M059J (cell line): ENCODE measurements at places on chromosomes 1 and 21. TPM values are rescaled to one million over a fixed set of nuclear protein-coding genes. Genes with fewer than 3 reads are reported as not detected.

Gene LCE3E
- not detected in 2 replicates for total RNA-seq

- DNase-seq = no peak
Measured at GRCh38 chr1:212004895-212005608, 30.3 kb downstream of the INTS7 start.

- DNase-seq = no peak
Measured at GRCh38 chr1:80436851-80437250, 1363.9 kb upstream of the ADGRL2 start.

GRCh38 chr21:17391811-17392340 lies 121.0 kb upstream of the CXADR start:
- peak; percentile 24 for DNase-seq

GRCh38 chr1:187715483-187715882 lies 886.7 kb downstream of the PLA2G4A start:
- DNase-seq = no peak

- no peak for DNase-seq
Measured at GRCh38 chr21:28588997-28589396, 403.7 kb downstream of the LTN1 start.

- no peak for DNase-seq
Measured at GRCh38 chr1:205048382-205048781, 5.4 kb downstream of the CNTN2 start.
